Hepatocyte (in vitro differentiated cells): ENCODE measurements at places on chromosomes 7 and 10. TPM values are rescaled to one million over a fixed set of nuclear protein-coding genes. Genes with fewer than 3 reads are reported as not detected.
A peak's percentile ranks its signal among the peaks of the same experiment; 100 is the strongest.

DNA sequence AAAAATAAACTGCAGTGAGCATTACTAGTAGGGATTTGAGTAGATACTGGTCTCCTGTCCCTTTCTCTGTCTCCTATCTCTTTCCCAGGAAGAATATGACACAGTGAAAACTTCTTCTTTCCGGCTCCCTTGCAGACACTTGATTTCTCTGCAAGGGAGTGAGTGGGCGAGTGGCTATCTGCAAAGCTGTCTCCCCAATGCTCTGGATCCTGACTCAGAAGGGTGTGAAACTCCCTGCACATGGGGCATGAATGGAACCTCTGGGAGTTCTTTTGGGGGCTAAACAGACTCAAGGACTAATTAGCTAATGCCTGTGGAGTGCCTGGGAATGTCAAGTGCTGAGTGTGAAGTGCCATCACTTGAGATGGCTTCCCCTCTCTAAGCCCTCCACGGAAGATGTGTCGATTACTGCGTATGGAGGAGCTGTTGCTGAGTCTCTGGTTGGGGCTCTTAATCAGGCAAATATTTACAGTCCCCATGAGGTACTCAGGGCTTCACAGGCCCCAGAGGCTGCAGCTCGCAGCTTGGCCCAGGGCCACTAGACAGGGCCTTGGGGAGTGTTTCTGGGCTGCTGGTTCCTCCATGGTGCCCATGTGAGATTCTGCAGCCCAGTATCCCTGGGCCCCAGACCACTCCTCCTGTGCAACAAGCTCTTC lies 139.8 kb downstream of the RPS24 start:
- H3K4me1 ChIP-seq, result no peaks in the 10 kb centered on the region
- H3K27me3 ChIP-seq, result peaks cover 3% of the 10 kb centered on the region
- no peaks in the 10 kb centered on the region for H3K36me3 ChIP-seq

DNA sequence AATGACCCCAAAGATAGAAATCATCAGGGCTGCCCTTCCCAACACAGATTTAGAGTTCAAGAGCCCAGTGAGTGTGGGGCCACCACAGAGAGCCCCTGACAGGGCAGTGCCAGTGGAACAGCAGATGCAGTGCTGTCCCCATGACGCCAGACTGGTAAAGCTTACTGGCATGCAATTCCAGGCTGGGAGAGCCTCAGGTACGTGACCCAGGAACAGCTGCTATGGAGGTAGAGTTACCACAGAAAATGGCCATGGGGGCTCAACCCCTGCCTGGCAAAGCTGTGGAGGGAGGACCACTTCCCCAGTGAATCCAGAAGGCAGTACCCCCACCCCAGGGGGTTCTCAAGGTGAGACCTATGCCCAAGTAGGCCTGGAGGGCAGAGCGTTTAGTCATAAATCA lies 228.5 kb downstream of the POLR1F start:
- H3K4me3 ChIP-seq, result no peak overlapping the region
- no peaks in the 10 kb centered on the region for H3K36me3 ChIP-seq
- no peak for DNase-seq
- H3K27me3 ChIP-seq, result no peaks in the 10 kb centered on the region

- no peaks in the 10 kb centered on the region for H3K36me3 ChIP-seq
- DNase-seq, result no peak
- no peaks in the 10 kb centered on the region for H3K4me1 ChIP-seq
- no peak overlapping the region for H3K27ac ChIP-seq
- no peak overlapping the region for H3K4me3 ChIP-seq
Measured at GRCh38 chr7:89927762-89928161, 226.5 kb upstream of the STEAP1 start.

- peaks cover 20% of the 10 kb centered on the region for H3K4me1 ChIP-seq
- H3K36me3 ChIP-seq, result no peaks in the 10 kb centered on the region
- no peak for DNase-seq
- H3K4me3 ChIP-seq, result no peak overlapping the region
- no peaks in the 10 kb centered on the region for H3K27me3 ChIP-seq
Measured at GRCh38 chr7:134935701-134936100, 50.6 kb upstream of the AGBL3 start.

DNA sequence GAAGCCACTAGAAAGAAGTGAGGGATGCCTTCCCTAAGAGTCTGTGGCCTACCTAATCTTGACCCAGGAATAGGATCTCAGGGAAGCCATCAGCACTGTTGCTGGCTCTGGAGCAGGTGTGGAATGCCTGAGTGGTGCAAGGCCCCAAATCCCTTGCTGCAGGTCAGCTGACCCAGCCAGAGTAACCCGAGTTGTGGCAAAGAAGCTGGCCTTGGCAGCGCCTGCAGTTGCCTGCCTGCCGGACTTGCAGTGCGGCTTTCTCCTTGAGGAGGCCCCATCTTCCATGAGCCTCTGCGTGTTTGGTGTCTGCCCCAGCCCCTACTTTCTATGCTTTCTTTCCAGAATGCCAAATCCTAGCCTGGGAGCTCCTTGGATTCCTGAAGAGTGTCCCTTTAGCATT lies 5.8 kb downstream of the KIAA1217 start:
- H3K27me3 ChIP-seq, result no peaks in the 10 kb centered on the region
- no peak overlapping the region for H3K4me3 ChIP-seq
- peak overlapping the region; percentile 71 for H3K27ac ChIP-seq
- peaks cover 30% of the 10 kb centered on the region for H3K4me1 ChIP-seq
- DNase-seq, result no peak
- H3K36me3 ChIP-seq, result no peaks in the 10 kb centered on the region

GRCh38 chr7:5437987-5438386 lies 14.4 kb upstream of the TNRC18 start:
- no peaks in the 10 kb centered on the region for H3K27me3 ChIP-seq
- DNase-seq, result no peak
- no peak overlapping the region for H3K27ac ChIP-seq
- H3K4me1 ChIP-seq, result no peaks in the 10 kb centered on the region
- H3K4me3 ChIP-seq, result no peak overlapping the region

GRCh38 chr10:77877441-77878344 lies 48.9 kb downstream of the DLG5 start:
- DNase-seq, result peak; percentile 61
- peaks cover 32% of the 10 kb centered on the region for H3K4me1 ChIP-seq
- no peaks in the 10 kb centered on the region for H3K27me3 ChIP-seq
- H3K27ac ChIP-seq, result peak overlapping the region; percentile 50
- H3K36me3 ChIP-seq, result no peaks in the 10 kb centered on the region
- H3K4me3 ChIP-seq, result no peak overlapping the region

DNA sequence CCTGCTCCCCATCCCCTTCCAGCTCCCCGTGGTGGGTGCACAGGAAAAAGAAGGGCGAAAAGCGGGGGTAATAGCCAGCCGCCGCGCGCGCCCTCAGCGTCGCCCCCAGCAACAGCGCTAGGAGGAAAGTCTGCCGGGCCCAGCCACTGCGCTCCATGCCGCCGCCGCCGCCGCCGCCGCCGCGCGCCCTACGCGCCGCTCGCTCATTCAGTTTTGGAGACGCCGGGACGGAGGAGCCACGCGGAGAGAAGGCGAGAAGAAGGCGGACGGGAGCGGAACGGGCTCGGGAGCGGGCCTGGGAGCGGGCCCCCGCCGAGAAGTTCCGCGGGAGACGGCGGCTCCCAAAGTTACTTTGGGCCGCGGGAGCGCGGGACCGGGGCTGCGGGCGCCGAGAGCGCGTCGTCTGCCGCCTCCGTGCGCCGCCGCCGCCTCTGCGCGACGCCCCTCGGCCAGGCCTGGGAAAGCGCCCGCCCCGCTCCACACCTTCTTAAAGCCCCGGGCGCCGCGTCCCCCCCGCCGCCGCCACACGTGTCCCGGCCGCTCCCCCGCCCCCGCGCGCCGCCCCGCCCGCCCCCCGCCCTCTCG lies at the start of gene RELN:
Gene RELN (minus strand): TSS at position 459 of the 585 bp plus-strand sequence. CDS start 302 bp downstream, at position 157.
- no peaks in the 10 kb centered on the region for H3K36me3 ChIP-seq
- H3K27ac ChIP-seq, result no peak within 1 kb of the TSS
- H3K4me1 ChIP-seq, result peaks cover 9% of the 10 kb centered on the region
- peaks cover 53% of the 10 kb centered on the region for H3K27me3 ChIP-seq
- peak; percentile 35 for DNase-seq
- peak within 1 kb of the TSS; percentile 33 for H3K4me3 ChIP-seq

DNA sequence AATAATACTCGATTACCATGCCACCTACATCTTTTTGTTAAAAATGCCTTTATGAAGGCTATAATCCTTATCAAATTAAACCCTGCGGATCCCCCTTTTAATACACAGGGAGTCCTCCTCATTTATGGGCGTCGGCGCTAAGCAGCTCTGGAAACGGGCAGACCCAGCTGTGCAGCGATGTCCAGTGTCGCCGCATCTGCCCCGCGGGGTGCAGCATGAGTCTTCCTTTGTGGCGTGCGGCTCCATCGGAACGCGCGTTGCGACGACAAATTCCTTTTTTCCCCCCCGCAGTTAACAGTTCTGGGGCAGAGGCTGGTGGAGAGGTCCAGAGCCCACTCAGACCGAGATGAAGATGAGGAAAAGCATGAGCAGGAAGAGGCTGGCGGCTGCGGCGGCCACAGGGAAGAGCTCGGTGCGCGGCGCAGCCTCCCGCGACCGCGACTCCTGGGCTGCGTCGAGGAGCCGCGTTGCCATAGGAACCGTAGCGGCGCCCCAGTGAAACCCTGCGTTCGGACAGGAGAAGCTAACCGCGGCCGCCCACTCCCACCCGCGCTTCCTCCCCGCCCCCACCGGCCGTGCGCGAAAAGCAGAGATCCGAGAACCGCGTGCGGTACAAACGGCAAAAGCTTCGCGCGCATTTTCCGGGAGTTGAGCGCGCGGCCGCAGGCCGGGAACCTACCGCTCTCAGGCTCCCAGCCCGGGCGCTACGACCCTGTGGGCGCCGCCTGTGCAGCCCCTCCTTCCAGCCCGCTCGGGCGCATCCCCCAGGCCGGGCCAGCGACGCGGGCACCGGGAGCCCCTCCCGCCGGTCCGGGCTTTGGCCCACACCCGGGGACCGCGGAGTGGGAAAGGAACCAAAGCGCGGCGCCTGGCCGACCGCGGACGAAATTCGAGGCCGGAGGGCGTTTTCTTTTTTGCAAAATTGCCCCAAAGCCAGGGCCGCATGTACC lies 130.6 kb downstream of the SPAG6 start:
- peaks cover 19% of the 10 kb centered on the region for H3K4me1 ChIP-seq
- peaks cover 67% of the 10 kb centered on the region for H3K27me3 ChIP-seq
- H3K36me3 ChIP-seq, result no peaks in the 10 kb centered on the region
- peak; percentile 28 for DNase-seq

GRCh38 chr10:99965700-99966099 lies 44.0 kb downstream of the DNMBP start:
- peak; percentile 28 for DNase-seq
- no peaks in the 10 kb centered on the region for H3K27me3 ChIP-seq
- no peak overlapping the region for H3K4me3 ChIP-seq
- H3K4me1 ChIP-seq, result peaks cover 8% of the 10 kb centered on the region
- peak overlapping the region; percentile 79 for H3K27ac ChIP-seq
- H3K36me3 ChIP-seq, result no peaks in the 10 kb centered on the region

GRCh38 chr7:80453699-80454340 lies 58.0 kb downstream of the GNAT3 start:
- peaks cover 6% of the 10 kb centered on the region for H3K4me1 ChIP-seq
- H3K4me3 ChIP-seq, result no peak overlapping the region
- no peaks in the 10 kb centered on the region for H3K27me3 ChIP-seq
- no peak overlapping the region for H3K27ac ChIP-seq
- peak; percentile 29 for DNase-seq

GRCh38 chr7:158672975-158673374 lies 31.6 kb downstream of the NCAPG2 start:
- H3K4me3 ChIP-seq, result no peak overlapping the region
- H3K36me3 ChIP-seq, result no peaks in the 10 kb centered on the region
- no peak for DNase-seq
- no peak overlapping the region for H3K27ac ChIP-seq
- no peaks in the 10 kb centered on the region for H3K4me1 ChIP-seq
- no peaks in the 10 kb centered on the region for H3K27me3 ChIP-seq

DNA sequence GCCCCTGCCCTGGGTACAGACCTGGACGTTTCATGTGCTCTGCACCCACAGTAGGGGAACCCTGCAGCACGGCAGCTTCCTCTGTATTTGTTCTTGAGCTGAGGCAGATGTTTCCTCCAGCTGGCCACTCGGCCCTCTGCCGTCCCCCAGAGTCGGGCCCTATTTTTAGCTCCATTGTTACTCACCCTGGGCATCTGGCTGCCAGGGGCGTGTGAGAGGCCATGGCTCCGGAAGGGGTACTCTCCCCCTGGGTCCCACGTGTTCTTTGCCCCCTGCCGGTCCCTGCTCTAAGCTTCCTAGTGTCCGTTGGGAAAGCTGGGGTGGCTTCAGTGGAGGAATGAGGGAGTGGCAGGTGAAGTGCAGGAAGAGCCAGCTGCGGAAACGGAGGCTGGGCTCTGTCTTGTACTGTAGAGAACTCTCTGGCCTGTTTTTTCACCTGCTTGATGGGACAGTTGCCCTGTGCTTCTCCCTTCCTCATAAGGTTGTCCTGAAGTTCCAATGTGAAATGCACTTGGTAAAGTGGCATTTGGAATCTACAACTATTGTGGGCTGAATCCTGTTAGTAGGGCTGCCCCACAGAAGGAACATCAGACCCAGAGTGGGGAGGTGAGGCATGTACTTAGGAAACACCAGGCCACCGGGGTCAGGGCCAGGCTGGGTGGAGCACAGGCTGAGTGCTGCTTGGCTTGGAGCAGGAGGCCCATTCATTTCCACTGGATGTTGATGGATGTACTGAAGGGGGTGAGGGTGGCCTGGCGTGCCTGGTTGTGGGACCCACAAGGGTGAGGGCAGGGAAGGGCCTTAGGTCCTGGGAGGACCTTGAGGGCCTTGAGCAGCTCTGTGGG lies 30.6 kb downstream of the PALD1 start:
- H3K27ac ChIP-seq, result no peak overlapping the region
- H3K4me1 ChIP-seq, result peaks cover 8% of the 10 kb centered on the region
- no peak overlapping the region for H3K4me3 ChIP-seq
- no peaks in the 10 kb centered on the region for H3K27me3 ChIP-seq
- no peaks in the 10 kb centered on the region for H3K36me3 ChIP-seq
- peak; percentile 34 for DNase-seq

GRCh38 chr10:103480521-103480920 lies 1.5 kb upstream of the CALHM3 start:
- H3K36me3 ChIP-seq, result no peaks in the 10 kb centered on the region
- no peak for DNase-seq
- H3K27me3 ChIP-seq, result no peaks in the 10 kb centered on the region
- H3K4me3 ChIP-seq, result no peak overlapping the region

DNA sequence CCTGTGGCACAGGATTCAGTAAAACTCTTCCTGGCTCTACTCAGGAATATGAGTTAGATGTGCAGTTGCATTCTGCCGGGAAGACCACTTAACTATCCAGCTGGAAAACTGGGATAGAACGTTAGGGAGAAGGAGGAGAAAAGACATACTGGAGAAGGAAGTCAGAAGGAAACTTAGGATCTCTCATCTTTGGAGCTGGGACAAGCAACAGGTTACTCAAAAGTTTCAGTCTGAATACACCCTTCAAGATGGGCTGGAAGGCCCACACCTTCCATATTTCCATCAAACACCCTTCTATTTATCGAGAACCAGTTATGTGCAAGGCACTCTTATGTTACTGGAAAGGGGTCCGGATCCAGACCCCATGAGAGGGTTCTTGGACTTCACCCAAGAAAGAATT lies 440.4 kb upstream of the NRP1 start:
- peaks cover 11% of the 10 kb centered on the region for H3K4me1 ChIP-seq
- DNase-seq, result no peak
- H3K4me3 ChIP-seq, result no peak overlapping the region
- no peaks in the 10 kb centered on the region for H3K27me3 ChIP-seq
- H3K27ac ChIP-seq, result no peak overlapping the region

Gene TAS2R3
- 0.87 and 1.3 TPM in 2 replicates for total RNA-seq

Gene SPAM1
- 0.28 TPM in 1 of 2 replicates, not detected in the other for total RNA-seq

Gene FOXI2
- not detected in 2 replicates for total RNA-seq

Gene EPHB6
- total RNA-seq, result 7.4 and 14.8 TPM in 2 replicates

Gene CYP3A5
- 279 and 345 TPM in 2 replicates for total RNA-seq

Gene TAS2R41
- total RNA-seq, result not detected in 2 replicates

Gene TRUB1
- total RNA-seq, result 28.0 and 29.0 TPM in 2 replicates

Gene HOXA4
- total RNA-seq, result 1.3 and 1.4 TPM in 2 replicates

Gene SEMA3E
- 9.7 and 14.0 TPM in 2 replicates for total RNA-seq
